ENCODE measurements at places on chromosomes 1 and 21.

- DNase-seq: no peak
Measured at GRCh38 chr1:151361883-151362282, 10.6 kb downstream of the SELENBP1 start.

DNA sequence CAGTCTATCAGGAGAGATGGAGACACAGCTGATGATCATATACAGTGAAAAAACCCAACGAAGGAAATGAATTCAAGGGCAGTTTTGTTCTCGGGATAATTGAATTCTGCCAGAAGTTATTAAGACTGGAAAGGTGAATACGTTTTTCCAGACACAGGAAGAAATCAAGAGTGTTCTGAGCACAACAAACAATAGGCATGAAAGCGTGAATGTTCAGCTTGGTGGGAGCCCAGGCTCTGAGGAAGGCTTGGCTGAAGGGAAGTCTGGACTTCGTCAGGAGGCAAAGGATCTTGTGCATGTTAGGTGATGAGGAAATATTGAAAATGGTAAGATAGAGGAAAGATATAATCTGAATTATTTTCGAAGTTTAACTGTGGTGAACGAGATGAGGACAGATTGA is 50.4 kb downstream of the CYYR1 start:
- no peak for DNase-seq

- DNase-seq: no peak
Measured at GRCh38 chr1:16289959-16290358, 53.0 kb upstream of the CPLANE2 start.

GRCh38 chr1:2194898-2195673 is 514 bp upstream of the FAAP20 start:
- DNase-seq: peak; percentile 86

DNA sequence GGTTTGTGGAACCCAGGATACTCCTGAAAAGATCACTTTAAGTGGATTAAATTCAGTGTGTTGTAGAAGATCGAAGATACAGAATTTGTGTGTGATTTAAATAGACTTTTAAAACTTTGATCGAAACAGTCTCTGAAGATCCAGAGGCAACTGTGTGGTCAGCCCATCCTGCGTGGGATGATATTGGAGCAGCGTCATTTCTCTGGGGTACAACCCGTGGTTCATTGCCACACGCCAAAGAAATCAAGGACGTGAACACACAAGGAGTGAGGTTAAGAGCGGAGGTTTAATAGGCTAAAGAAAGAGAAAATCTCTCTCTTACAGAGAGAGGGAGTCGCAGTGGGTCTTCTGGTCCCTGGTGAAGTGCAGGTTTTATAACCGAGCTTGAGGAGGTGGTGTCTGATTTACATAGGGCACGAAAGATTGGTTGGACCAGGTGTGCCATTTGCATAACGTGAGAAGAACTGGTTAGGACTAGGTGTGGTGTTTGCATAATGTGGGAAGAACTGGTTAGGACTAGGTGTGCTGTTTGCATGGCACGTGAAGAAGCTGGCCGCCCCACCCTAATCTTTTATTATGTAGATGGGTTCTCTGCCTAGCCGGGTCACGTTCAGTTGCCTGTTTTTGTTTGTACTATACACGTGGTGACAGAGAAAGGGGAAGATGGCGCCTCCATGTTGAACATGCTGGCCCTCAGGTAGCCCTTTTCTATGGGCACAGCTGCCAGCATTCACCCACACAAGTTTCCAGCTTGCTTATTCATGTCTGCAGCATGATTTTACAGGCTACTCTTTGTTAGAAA is 82.3 kb downstream of the ADSS2 start:
- peak; percentile 78 for DNase-seq

GRCh38 chr1:67590329-67590728 is 94.7 kb upstream of the GADD45A start:
- no peak for DNase-seq

GRCh38 chr21:44329086-44329889 is 9.9 kb downstream of the CFAP410 start:
- DNase-seq: peak; percentile 16

- DNase-seq: no peak
Measured at GRCh38 chr21:16709866-16710550, 802.8 kb upstream of the CXADR start.
